ENCODE measurements at places on chromosomes 4 and X.

DNA sequence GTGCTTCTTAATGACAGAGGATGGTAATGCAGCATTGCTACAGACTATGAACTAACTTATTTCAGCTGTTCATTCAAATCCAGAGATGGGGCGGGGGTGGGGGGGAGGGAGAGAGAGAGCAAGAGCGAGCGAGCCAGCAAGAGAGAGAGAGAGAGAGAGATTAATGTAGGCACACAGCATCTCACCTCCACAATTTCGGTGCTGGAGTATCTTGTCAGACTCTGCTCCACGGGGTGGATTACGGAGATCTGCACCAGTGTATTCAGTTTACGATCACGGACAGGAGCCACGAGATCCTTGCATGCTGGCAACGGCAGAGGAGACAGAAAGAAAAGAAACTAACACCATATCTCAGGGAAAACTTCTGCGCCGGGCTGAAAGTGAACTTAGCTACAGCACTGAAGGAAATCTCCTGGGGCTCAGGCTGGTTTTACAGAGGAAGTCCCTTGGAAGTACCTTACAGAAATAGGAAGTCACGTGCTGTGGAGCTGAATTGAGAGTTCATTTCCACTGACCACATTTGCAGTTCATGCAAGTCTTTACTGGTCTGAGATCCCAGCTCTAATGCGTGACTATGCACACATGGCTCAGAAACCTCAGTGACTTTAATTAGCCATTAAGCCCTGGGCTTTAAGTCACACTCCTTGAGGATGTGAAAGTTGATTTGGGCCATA, 440.9 kb downstream of the INPP4B start:
- DNase-seq = peak; percentile 38

DNA sequence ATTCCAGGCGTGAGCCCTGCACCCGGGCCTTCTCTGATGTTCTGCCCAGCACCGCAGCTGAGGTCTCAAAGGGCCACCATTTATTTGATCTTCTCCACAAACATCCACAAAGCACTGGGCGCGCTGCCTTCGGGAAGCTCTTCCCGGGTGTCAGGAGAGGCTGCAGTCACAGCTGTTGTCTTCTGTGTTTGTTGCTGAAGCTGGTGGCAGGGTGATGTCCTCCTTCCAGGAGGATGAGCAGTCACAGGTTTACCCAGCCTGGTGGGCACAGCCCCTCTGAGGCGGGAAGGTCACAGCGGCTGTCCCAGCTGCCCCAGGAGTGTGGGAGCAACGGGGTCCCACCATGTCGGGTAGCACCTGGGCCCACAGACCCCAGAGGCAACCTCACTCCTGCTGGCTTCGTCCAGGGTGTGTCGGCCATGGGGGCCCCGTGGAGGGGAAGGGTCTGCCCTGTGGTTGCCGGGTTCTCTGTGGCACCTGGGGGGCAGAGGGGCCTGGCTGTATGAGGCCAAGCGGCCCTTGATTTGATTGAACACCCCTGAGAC, 27.6 kb downstream of the FGFRL1 start:
- no peak for DNase-seq

DNA sequence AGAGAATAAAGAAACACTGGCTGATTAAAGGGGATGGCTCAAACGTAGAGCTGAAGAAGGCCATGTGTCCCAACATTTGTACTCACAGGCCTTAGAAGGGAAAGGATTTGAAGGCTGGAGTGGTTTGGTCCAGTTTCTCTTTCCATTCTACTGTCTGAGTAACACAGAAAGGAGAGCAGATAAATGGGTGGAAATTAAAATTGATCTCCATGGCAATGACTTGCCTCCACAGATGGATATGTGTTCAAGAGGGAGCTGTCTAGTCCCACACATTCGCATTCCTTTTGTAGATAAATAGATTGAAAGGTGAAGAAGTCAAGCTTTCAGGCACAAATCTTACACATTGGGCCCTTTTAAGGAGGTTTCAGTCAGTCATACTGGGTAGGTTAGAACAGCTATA, 74.6 kb downstream of the DOCK11 start:
- no peak for DNase-seq

DNA sequence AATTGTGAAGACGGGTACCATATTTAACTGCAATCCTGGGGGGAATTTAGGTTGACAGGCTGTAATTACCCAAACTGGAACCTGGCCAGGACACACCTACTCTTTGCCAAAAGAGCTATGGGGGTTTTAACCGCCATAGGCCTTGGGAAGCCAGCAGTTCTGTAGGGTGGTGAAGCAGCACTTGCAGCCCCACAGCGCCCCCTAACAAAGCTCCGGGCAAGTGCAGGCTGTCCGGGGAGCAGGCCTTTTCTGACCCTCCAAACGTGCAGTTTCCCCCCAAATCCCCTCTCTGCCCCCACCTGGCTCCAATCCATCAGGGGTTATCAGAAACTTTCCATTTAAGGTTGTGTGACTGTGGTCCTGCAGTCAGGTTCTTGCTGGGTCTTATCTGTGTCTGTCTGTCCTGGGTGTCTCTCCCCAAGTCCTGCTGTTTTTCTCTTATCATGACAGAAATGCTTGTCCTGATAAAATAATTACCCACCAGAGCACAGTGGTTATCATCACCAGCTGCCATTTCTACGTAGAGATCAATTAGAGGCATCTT, 350.9 kb downstream of the MID1IP1 start:
- DNase-seq = no peak

DNA sequence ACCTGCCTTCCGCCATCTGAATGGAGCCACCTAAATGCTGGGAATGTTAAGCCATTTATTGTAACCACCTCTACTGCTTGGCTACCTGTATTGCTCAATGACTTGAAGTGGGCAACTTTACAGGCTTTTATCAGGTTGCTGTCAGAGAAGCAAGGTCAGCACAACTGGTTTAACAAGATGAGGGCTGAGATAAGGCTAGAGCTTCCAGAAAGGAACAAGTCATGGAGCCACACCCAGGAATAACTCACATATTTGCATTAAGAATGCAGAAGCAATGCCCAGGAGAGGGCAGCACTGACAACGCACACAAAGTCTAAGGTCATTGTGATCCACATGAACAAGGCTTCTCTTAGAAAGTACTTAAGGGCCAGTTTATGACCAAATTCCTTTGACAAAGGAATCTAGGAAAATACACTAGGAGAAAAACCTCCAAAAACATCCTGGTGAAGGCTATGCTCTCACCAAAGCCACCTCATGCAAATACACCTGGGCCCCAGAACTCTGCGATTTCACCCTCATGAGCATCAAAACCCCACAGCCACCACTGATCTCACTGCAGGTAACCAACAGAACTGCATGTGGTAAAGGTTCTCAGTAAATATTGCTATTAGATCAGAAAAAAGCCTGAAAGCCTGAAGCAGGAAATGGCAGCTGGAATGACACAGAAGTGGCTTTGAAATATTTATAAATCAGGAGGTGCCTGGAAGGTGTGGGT, 15.0 kb upstream of the STS start:
- peak; percentile 82 for DNase-seq

DNA sequence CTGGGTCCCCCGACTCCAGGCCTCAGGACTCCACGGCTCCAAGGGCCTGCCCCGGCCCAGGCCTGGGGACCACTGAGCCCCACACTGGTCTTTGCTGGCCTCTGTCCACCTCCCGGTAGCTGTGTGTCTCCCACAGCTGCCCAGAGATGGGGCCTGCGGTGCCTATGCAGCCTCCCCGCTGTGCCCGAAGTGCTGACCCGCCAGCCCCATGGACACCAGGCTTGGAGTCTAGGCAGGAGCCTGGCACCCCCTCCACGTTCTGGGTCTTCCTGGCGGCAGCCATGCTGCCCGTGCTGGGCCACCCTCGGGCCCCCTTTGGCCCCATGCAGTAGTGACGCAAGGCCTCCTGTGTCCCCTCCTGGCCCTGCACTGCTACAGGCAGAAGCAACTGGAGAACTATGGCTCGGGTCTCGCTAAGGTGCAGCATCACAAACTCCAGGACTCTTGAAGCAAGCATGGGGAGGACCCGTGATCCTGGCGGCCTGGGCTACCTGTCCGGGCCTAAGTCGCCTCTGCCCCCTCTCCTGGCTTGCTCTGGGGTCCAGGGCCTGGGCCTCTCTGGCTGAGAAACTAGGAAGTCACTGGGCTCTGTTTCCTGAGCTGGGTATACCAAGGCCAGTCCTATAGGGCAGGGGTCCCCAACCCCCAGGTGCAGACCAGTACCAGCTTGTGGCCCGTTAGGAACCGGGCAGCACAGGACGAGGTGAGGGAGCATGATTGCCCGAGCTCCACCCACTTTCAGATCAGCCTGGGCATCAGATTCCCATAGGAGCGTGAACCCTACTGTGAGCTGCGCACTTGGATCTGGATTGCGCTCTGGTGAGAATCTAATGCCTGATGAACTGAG, 917 bp downstream of the MYL5 start:
- no peak for DNase-seq

DNA sequence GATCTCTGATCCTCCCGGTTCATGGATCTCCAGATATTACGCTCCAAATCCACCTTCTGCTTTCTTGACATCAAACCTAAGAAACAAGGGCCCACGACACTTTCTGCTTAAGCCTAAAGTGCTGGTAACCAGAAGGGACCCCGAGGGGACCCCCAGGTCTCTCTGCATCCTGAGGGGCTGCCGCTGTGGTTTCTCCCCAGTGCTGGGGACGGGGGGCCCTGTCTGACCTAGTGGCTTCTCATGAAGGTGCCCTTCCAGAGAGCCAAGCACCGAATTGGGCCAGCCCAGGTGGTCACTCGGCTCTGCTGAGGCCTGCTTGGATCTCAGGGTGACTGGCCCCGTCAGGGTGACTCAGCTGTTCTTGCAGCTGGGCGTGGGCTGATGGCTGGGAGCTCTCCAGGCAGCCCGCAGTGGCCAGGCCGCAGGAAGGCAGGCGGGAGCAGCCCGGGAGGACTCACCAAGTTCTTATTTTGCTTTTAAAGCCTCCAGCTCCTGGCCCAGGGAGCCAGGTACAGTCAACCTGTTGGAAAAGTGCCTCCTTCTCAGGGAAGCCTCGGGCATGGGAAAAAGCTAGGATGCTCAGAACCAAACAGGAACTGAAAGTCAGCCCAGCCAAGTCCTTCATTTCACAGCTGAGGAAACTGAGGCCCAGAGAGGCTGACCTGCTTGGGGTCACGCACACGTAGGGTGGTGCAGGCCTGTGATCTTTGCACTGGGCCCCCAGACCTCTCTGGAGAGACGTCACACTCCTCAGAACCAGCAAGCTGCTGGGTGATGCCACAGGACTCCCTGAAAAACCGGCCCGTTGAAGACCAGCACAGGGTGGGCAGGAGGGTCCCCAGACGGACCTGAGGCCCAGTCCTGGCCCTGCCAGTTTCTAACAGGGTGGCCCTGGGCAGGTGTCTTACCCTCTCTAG, 16.7 kb downstream of the BLOC1S4 start:
- DNase-seq = peak; percentile 75

DNA sequence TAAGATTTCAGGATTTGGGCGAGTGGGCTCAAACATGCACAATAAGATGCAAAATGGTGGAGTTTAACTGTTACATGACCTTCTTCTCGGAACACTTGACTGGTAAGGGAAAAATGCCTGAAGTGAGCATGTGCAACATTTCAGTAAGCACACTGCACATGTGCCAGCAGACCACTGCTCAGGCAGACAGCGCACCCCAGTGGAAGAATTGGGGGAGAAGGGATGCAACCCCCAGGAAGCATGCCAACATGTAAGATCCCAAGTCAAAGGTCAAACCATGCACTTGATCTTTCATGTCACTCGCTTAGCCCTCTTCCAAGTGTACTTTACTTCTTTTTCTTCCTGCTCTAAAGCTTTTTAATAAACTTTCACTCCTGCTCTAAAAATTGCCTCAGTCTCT, 256.3 kb downstream of the CENPC start:
- peak; percentile 27 for DNase-seq

- no peak for DNase-seq
Observed at GRCh38 chrX:139766545-139766983, 58.6 kb upstream of the MCF2 start.

DNA sequence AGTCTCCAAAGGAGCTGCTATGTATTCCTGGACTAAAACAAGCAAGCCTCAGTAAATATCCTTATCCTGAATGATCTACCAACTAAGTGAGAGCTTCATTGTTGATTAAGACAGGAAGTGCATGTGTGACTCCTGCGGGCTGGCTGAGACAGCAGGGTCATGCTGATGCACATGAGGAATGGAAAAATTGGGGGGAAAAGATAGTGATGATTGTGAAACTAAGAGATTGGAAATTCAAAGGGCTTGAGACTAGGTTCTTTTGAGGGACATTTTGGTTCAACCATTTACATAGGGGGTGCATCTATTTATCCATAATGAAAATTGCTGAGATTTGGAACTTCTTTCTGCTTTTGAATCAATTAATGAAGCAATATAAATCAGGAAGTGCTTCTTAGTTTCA, 61.1 kb upstream of the C1QTNF7 start:
- no peak for DNase-seq

DNA sequence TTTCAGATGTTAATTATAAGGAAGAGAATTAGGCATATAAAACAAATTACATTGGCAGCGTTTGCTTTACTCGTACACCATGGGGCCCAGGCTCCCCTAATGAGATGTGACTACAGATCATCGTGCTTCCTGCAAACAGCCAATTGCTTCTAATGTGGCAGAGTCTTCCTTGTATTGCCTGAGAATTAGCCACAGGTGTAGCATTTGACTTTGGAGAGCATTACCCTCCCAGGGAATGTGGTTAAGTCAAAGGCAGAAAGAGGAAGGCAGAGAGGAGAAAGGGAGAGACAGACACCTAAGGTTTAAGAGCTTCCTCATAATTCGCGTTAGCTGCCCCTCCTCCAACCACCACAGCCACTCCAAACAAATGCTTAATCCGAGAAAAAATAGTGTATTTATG, 97.0 kb downstream of the MID1IP1 start:
- DNase-seq = no peak

- no peak for DNase-seq
Observed at GRCh38 chr4:102610476-102610875, 109.3 kb downstream of the NFKB1 start.

DNA sequence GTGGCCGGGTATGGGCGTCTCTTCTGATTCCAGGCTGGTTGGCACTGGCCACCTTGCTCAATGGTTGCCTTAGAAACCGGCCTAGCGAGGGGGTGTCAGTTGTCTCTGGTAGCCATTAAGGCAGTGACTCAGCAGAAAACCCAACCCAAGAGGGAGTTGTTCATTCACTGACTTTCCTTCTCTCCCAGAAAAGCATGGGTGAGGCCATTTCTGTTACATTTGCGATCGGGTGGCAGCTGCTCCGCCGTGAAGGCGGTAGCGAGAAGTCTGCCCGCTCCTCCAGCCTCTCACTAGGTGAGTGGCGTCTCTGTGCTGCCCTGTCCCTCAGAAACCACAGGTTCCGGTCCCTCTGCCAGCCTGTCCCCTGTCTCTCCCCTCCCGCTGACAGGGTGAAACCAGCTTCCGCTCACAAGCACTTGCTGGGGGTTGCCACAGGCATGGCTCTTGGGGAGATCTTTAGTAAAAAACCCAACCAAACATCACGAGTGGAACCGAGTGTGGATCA, 17.4 kb downstream of the IRAK1 start:
- peak; percentile 74 for DNase-seq

- no peak for DNase-seq
Observed at GRCh38 chr4:26594371-26594770, 10.5 kb downstream of the TBC1D19 start.

GRCh38 chr4:17284323-17285175, 227.3 kb downstream of the QDPR start:
- DNase-seq = no peak

Measured in fibroblast of skin of back (primary cell).